ENCODE measurements at places on chromosomes 3 and 15.
A peak's percentile ranks its signal among the peaks of the same experiment; 100 is the strongest.

GRCh38 chr3:167976516-167977361, 119.0 kb downstream of the GOLIM4 start:
- no peak for DNase-seq

GRCh38 chr15:28896951-28897350, 11.2 kb downstream of the APBA2 start:
- no peak for DNase-seq

GRCh38 chr15:38611228-38611627, 46.6 kb upstream of the RASGRP1 start:
- DNase-seq, result peak; percentile 73

- DNase-seq, result no peak
Measured at GRCh38 chr3:18070231-18070630, 327.8 kb upstream of the TBC1D5 start.

- DNase-seq, result no peak
Measured at GRCh38 chr15:44015545-44016305, 179.3 kb downstream of the FRMD5 start.

DNA sequence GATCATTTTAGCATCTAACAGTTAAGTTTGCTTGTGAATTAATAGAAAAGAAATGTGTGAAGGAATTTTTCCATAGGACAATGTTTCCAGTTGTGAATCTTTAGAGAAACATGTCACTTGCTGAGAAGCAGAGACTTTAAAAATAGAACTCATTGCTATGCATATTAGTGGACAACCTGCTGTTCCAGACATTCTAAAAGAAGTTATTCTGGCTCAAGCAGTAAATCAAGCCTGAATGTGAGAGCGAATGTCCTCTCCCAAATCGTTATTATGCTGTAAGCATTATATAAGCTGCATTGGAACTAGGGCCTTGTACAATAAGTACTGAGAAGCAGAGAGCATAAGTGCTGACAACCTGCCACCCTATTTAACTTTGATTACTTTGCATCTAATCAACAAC, 990.9 kb downstream of the PLOD2 start:
- no peak for DNase-seq

DNA sequence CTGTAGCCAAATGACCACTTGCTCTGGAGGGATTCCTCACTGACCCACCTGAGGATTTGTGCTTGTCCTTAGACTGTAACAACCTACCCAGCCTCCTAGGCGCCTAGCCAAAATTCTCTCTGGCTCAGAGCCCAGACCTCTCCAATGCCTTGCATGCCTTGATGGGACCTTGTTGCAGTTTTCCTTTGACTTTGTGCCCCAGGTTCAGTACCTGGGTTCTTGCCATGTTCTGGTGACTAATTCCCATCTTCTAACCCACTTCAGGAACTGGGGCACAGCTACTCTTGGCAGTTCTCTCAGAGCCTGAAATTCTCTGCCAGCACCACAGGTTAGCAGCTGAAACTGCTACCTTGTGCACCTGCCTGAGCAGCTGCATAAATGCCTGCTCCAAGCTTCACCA, 27.0 kb upstream of the UBE3A start:
- no peak for DNase-seq

DNA sequence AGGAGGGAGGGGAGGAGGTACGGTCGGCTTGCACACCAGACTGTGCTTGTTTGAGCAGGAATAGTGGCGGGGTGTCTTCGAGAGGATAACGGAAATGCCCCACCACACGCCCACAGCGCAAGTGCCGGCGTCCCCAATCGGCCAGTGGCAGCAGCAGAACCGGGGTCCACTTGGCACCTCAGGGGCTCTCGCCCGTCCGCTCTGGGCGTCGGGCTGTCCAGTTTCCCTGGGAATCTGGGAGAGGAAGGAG, 53.7 kb downstream of the CCDC54 start:
- peak; percentile 57 for DNase-seq

- DNase-seq, result no peak
Measured at GRCh38 chr15:32864051-32864450, 146.2 kb downstream of the GREM1 start.

GRCh38 chr3:117480972-117481371, 771.4 kb downstream of the TUSC7 start:
- no peak for DNase-seq

DNA sequence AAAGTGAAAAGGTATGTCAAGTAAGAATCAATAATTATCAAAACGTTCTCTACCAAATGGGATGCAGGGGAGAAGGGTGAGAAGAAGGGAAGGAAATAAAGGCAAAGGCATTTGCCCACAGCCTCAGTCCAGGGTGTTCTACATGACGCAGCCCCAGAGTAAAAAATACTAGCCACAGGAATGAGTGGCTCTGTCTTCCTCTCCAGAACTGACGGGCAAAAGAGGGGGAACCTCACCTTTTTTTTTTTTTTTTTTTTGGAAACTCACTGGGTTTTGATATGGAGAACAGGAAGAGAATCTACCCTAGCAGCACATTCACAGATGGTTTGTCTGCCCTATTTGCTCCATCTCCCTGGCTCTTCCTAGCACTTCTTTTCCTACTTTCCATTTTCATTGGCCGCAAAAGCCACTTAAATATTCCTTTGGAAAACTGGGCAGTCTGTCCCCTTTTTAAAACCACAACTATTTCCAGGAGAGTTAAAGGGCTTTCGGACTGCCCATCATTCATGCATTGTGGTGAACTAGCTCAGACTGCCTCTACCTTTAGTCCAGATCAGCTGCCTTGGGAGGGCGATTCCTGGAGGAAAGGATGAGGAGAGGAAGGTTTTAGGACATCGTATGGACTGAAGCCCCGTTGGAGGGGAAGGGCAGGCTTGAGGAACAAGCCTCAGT, 28.2 kb downstream of the B3GNT5 start:
- no peak for DNase-seq

DNA sequence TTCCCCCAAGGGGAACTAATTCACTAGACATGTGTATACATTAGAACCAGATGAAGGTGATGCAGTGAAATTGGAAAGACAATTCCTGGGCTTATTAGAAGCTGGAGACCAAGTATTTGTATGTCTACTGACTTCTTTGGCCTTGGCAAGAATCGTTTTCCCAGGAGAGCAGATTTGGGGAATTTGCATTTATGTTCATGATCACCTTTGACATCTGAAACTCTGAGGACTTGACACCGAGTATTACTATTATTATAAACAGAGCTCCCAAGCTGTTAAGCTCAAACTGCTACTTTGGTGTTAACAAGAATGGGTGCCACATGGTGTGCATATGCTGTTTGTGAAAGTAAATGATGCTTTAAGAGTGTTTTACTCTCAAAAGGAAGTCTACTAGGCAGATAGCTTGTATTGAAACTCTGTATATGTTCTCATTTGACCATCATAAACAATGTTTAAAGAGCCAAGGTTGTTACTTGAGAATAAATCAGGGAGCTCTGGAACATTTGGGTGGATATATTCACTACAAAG, 519.8 kb upstream of the GOLIM4 start:
- DNase-seq, result no peak

- DNase-seq, result no peak
Measured at GRCh38 chr3:128906031-128906803, 26.8 kb downstream of the ACAD9 start.

DNA sequence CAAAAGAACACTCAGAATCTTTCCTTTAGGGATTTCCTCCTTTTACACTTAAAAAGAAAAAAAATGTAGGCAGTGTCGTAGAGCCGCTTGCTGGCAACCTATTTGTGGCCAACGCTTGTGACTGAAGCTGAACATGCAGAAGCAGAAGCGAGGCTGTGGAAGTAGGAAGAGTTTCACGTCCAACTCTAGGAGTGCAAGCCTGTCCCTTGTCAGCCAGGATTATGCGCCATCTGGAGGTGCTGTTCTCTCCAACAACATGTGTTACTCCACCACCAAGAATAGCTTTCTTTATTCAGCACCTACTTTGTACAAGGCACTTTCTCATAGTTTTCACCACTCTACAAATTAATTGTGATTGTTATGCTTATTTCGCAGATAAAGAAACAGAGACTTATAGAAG, 223.2 kb upstream of the LMCD1 start:
- no peak for DNase-seq
